ENCODE measurements at places on chromosomes 3 and 15.

DNA sequence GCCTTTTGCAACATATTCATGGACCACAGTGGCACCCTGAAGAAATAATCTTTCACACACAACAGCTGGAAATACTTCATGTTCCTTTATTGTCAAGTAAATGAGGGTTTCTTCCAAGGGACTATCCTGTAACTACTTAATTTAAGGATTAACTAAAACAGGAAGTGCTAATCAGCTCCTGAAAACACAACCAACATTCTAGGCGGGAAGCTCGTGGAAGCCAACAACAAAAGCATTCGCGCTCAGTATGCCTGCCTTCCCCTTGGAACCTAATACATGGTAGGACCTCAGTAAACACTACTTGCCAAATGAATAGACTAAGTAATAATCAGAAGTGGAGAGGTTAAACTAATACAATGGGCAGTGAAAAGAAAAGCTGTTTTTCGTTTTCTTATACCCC lies 300.9 kb downstream of the RORA start:
- DNase-seq, result no peak

- DNase-seq, result no peak
Measured at GRCh38 chr3:70000028-70000410, 486 bp downstream of the SAMMSON start.

DNA sequence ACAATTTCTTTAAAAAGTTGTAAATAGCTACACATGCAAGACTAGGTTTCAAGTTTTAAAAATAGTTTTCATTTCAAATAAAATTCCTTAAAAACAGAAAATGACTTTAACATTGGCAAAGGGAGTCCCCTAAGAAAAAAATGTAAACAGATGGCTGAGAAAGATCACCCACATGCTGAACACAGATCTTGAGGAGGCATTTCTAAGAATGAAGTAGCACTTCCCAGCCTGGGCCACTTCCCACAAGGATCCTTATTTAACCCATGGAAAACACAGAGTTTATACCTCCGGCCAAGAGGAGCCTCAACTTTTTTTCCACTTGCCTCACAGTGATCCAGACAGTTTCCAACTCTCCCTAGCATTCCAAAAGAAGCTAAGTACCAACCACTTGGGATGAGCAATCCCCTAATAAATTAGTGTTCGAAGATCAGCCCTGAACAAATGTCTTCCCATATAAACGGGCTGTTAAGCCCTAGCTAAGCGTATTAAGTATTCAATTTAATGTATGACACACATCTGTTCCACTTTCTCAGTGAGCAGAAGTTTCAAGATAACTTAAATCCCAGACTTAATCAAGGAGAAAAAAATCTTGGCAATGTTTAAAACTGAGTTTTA lies 61.4 kb downstream of the GADL1 start:
- no peak for DNase-seq

GRCh38 chr3:45948311-45948781 lies 5.1 kb downstream of the CXCR6 start:
- DNase-seq, result no peak

DNA sequence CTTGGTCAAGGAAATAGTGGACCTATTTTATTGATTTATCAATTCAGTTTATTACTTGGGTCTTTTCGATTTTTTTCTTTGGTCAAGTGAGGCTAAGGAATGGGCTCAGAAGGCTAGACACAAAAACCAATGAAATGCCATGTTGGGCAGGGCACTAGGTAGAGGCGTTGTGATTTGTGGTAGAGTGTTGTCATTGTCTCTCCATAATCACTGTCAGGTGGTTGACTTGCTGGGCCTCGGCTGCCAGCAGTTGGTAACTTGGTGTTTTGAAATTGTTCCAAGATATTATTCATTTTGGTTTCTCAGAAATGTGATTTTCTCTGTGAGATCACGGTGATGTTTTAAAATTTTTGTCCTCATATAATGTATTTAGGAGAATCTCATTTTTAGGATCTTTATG lies 173.6 kb downstream of the KLHL25 start:
- no peak for DNase-seq

DNA sequence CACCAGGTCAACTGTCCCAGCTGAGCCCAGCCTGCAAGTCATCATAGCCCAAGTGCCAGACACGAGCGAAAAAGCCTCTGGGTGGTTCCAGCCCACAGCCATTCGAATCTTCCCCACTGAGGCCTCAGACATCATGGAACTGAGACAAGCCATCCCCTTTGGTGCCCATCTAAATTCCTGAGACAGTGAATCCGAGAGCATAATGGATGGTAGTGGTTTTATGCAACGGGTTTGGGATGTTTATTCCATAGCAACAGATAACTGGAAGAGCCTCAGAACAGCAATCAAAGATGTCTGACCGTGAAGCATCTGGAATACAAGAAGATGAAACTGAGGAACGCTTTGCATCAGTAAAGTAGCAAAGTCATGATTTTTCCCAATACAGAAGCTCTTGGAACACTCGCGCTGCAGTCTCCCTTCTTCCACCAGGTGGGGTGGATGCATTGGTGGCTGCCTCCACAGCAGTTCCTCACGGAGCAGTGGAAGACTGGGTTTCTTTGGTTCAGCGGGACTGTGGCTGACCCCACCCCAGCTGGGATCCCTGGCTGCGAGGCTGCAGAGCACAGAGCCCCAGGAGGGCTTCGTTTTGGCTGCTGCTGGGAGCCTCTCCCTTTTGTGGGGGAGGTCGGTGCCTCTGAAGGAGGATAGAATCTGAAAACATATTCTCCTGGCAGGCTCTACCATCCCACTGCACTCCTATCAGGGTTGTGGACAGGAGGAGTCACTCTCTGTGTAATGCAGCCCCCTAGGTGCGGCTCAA lies 26.4 kb upstream of the PDE8A start:
- peak; percentile 2 for DNase-seq

- no peak for DNase-seq
Measured at GRCh38 chr15:91263632-91264531, 163.8 kb downstream of the SV2B start.

DNA sequence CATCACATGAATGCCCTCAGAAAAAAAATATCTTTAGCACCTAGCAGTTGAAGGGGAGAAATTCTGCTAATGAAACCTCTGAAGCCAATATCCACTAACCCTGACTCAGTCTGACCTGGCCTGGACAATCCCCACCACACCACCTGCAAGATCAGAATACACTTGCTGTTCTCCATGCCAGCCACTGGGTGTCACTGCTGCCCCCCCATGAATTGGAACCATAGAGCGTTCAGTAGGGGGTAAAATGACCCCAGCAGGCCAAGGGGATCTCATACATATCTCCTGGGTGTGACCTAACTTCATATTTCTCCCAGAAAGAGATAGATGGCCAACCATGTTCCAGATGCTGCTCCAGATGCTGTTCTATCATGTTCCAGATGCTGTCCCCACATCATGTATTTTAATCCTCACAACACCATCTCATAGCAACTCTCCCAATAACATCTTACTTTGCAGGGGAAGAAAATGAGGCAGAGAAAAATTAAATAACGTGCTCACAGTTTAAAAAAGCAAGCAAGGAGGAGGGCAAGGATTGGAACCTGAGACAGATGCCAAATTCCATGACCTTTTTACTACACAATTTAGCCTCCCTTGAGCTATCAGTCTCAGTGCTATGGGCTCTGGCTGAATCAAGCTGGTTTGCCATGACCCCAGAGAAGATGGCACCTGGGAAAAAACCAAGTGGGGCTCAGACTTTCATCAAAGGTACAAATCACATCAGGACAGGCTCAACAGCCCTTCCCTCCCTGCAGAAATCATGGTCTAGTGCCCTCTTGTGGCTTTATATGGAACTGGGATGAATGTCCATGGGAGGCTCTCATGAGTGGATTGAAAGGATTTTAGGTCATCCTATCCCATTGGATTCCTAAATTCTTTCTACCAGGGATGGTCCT lies 12.4 kb downstream of the NTRK3 start:
- DNase-seq, result no peak

- no peak for DNase-seq
Measured at GRCh38 chr3:192860454-192860853, 57.2 kb downstream of the MB21D2 start.
